ENCODE measurements at places on chromosomes 1 and 21.

- DNase-seq = no peak
Measured at GRCh38 chr1:89518221-89518631, 6.4 kb upstream of the LRRC8B start.

DNA sequence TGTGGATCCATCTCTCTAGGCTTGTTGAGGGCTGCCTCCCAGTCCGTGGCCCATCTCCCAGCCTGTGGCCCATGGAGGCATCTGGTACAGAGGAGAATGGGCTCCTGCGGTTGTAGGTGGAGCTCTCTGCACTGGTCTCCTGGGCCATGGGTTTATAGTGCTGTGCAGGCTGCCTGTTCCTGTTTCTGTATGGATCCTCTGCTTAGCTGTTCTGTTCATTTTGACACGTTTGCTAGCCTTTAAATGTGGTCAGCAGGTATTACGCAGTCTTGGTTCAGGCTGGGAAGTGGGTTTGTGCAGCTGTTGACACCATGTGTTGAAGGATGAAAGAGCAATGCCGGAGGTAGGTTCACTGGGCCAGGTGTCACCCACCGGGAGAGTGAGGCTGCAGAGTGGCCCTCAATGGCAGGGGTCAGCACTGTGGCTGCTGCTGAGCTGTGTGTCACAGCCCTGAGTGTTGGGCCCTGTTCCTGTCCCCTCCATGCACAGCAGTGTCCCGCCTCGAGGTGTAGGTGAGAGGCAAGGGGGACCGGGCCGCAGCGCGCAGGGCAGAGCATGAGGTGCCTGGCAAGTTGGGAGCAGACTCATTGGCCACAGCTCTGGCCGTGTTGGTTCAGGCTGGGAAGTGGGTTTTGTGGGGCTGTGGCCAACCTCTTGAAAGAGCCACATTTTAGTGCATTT lies 39.0 kb downstream of the SNAP47 start:
- DNase-seq = peak; percentile 79

- no peak for DNase-seq
Measured at GRCh38 chr1:171468120-171468750, 17.1 kb upstream of the PRRC2C start.

DNA sequence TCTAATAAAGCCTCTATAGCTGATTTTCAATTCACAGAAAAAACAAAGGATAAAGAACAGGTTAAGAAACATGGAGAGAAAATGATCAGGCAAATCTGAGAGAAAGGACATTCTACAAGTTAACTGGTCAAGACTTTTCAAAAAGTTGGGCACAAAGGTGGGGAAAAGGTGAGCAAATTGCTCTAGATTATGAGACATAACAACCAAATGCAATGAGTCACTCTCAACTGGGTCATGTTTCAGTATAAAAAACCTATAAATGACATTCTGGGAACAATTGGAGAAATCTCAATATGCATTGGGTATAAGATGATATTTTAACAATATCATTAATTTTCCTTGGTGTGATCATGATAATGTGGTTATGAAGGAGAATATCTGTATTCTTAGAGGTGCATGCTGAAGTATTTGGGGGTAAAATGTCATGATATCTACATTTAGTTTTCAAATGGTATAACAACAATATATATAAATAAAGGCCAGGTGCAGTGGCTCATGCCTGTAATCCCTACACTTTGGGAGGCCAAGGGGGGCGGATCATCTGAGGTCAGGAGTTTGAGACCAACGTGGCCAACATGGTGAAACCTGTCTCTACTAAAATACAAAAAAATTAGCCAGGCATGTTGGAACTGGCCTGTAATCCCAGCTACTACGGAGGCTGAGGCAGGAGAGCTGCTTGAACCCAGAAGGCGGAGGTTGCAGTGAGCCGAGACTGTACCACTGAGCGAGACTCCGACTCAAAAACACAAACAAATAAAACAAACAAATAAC lies 27.0 kb downstream of the ANKRD13C start:
- no peak for DNase-seq

DNA sequence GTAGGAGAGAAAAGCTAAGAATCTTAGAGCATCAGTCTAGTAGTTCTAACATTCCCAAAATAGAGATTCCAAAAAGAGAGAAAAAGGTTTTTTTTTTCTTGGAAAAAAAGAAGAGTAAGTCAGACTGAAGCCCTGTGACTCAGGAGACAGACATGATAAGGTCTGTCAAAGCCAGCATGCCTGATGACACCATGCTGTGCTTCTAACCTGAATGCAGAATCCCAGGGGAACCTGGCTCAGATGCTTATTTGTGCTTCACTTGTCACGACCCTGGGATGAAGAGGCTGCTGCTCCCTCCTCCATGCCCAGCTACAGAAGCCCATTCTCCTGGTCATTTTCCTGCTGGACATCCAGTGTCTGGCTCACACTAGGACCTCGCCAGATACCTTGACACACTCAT lies 44.3 kb downstream of the ERICH3 start:
- DNase-seq = no peak

GRCh38 chr1:15465674-15466073 lies 9.1 kb downstream of the CELA2A start:
- DNase-seq = no peak
